ENCODE measurements at places on chromosomes 11 and 22.

- DNase-seq = no peak
These were observed 601.3 kb downstream of the BUD13 start for GRCh38 chr11:116171271-116172140.

GRCh38 chr11:116162886-116163230 is 609.9 kb downstream of the BUD13 start:
- DNase-seq = no peak

DNA sequence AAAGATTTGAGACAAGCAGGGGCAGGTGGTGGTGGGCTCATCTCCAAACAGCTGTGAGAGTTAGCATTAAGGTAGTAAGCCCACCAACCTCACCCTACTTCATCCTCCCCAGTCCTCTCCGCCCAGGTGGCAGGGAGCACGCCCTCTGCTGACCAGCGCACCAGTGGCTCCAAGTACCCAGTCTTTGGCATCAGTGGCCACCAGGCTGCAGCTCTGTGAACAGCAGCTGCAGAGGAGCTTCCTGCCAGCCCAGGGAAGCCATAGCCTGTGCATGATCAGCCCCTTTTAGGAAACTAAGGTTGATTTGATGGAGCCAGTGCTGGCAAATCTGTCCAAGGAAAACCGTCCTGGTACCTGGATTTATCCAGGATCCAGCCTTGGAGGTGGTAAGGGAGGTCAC is 21.7 kb downstream of the CAVIN3 start:
- DNase-seq = no peak

GRCh38 chr11:70158757-70159389 is 44.2 kb upstream of the FADD start:
- no peak for DNase-seq

GRCh38 chr11:129546266-129546665 is 170.6 kb downstream of the BARX2 start:
- no peak for DNase-seq

GRCh38 chr11:26842478-26843282 is 120.8 kb upstream of the SLC5A12 start:
- no peak for DNase-seq

DNA sequence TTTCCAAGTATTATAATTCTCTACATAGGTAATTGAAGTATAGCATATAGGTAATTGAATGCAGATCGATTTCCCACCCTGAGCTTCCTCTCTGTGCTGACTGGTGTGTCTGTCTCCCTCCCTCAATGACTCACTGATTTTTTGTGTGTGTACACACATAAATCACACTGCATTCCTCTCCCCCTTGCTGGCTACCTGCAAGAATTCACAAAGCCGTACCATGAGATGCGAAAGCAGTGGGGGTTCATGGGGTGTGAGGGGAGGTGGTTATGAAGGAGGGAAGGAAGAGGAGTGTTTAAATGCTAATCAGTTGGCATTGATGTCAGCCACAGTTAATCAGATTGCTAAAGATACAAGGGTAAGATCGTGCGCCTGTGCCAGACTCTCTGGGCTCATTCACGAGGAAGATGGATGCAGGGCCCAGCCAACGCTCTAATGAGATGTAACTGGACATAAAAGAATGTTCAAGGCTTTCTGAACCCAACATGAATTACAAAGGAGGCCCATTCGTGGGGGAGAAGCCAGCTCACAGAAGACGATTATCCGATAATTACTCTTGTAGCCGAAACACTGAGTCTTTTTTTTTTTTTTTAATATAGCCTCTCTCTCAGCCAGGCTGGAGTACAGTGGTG is 107.4 kb downstream of the SEZ6L start:
- no peak for DNase-seq

DNA sequence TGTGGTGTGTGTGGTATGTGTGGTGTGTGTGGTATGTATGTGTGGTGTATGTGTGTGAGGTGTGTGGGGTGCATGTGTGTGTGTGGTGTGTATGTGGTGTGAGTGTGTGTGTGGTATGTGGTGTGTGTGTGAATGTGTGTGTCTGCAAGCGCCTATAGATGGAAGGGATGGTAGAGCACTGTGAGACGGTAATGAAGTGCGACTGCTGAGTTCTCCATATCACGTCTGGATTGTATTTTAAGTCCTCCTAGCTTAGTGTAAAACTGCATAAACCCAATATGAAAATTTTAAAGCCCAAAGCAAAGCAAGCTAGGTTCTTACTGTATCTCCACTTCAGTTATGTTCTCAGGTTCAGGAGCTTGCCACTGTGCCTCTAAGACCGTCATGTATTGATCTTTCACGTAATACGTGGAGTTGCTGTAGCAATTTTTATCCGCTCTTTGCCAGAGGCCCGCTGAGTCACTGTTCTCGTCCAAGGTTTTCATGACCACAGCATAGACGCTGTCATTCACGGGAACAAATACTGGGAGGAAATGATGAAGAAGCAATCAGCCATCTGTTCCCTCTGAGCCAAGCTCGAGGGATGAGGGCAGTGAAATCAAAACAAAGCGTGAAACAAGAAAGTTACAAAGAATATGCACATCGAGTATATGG is 5.5 kb downstream of the PLET1 start:
- DNase-seq = no peak
